Tongue (tissue), 3 donors: ENCODE measurements at places on chromosomes 4 and X.

GRCh38 chr4:89314291-89314690 lies 6.7 kb upstream of the GPRIN3 start:
- no peak for DNase-seq

GRCh38 chr4:140291259-140291658 lies 82.2 kb upstream of the SCOC start:
- no peak for DNase-seq

- DNase-seq = no peak
These were observed 45.3 kb upstream of the DDX3X start for GRCh38 chrX:41288641-41289040.

DNA sequence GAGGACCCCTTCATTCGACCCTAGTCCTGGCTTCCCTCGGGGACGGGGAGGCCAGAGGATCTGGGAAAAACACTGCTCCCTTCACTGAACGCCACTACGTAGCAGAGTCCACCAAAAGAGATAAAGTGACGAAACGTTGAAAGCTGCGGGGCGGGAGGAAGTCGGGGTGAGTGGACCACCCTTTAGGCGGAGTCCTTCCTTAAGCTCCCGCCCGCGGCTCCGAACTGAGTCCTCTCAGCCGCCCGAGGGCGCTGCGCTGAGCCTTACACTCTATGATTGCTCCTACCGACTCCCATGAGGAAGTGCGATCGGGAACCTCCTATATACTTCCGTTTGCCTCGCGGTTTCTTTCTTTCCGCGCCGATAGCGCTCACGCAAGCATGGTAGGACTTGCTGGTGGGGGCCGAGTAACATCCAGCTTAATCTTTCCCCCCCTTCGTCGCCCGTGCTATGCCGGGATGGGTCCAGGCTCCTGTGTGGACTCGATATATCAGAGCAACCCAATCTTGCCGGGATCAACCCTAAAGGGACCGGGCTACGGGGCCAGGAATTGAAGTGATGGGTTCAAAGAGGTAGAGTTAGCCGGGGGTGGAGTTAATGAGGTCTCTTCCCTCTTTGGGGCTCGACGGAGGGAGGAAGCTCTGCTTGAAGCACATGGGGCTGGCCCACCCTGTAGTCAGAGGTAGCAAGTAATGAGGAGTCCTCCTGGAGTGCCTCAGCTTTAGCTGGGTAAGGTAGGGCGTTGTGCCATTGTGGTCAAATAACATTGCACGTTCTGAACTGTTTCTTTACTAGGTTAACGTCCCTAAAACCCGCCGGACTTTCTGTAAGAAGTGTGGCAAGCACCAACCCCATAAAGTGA lies at the start of gene RPL36A:
Gene RPL36A (plus strand): TSS at position 348 of the 862 bp plus-strand sequence. CDS start 33 bp downstream, at position 381.
- DNase-seq = peak; percentile 95

DNA sequence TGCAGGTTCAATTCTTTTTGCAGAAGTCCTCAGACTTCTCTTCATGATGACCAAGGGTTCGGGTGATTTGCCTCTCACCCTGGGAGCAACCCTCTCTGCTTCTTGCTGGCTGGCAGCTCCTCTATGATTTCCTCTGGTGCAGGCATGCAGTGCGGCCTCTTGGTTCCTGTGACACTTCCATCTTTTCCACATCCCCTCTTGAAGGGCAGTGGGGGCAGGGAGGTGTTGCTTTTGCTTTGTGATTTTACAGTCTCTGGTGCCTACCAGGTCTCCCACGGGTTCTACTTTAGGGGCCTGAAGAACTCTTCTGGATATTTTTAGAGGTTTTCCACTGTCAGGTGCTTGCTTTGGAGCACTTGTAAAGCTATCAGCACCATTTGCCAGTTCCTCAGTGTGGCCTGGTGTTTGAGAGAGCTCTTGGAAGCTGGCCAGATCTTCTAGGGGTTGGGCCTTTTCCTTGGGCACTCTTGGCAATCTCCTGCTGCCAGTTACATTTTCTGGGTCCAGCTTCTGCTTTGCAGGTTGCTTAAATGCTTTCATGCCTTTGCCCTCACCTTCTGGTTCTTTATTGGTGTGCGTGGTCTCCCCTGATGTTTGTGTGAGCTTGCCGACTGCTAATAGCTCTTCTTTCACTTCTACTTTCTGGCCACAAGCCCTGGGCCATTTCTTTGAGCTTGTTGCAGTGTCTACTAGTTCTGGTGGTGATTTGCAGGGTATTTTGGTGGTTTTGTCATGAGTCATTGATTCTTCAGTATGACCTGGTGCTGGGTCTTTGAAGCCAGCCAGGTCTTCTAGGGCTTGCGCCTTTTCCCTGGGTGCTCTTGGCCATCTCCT lies 11.5 kb upstream of the CHST7 start:
- peak; percentile 24 for DNase-seq

- no peak for DNase-seq
These were observed 62.6 kb downstream of the SORCS2 start for GRCh38 chr4:7254736-7255487.

DNA sequence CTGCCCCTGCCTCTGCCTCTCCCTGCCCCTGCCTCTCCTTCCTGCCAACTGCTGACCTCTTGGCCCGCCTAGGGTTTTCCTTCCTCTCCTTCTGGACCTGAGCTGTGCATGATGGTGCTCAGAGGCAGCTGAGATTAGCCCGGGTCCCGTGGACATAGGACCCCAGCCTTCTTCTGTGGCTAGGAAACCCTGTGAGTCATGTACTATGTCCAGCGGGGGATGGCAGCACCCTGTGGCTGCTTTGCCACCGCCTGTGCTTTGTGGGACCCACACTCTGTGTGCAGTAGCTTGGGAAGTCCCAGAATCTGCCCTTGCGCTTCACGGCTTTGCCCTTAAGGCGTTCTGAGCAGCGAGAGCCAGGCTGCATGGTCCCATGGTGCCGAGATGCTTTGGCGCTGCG lies 105.5 kb upstream of the PSAPL1 start:
- no peak for DNase-seq
